ENCODE measurements at places on chromosomes 3 and 15.
A peak's percentile ranks its signal among the peaks of the same experiment; 100 is the strongest.

GRCh38 chr3:177746337-177746933 lies 549.2 kb upstream of the TBL1XR1 start:
- DNase-seq, result no peak

DNA sequence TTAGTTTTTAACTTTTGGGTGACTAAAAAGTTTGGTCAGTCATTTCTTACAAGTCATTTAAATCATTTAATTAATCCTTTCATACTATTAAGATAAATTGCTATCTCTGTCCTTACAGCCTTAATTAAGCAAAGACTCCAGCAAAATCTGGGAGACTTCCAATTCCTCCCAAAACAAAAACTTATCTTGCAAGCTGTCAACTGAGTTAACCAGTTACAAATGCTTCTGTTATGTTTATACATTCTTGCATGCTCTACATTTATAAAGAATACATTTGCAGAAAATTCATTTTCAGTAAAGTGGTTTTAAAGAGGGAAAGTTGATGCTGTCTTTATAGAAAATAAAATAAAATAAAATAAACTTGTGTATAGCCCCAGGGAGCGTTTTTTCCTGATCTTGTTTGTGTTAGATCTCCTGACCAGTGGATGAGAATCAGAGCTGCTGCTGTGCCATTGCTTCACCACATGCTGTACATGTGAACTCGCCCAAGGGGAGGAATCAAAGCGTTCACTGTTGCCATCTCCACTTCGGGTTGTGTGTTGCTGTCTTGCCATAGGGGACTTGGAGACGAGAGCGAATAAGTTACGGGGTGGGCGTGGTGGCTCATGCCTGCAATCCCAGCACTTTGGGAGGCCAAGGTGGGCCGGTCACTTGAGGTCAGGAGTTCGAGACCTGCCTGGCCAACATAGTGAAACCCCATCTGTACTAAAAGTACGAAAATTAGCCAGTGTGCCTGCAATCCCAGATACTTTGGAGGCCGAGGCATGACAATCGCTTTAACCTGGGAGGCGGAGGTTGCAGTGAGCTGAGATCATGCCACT lies 5.5 kb downstream of the CCR4 start:
- DNase-seq, result peak; percentile 12

DNA sequence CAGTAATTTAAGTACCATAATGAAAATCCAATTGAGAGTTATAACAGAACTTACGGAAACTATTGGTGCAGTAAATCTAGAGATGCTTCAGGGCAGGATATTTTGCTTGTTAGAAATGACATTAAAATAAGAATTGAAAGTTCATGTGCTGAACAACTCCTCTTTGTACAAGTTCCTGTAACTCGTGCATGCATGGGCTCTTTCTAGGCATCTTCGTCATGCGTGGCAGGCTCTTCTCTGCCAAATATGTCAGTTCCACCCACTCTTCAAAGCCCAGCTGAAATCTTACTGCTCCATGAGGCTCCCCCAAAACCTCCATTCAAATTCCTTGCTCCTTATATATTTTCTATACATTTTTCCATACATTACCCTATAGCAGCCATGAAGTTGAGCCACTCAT lies 48.7 kb downstream of the FBN1 start:
- DNase-seq, result no peak

GRCh38 chr3:195352895-195353488 lies 82.0 kb upstream of the XXYLT1 start:
- peak; percentile 97 for DNase-seq

DNA sequence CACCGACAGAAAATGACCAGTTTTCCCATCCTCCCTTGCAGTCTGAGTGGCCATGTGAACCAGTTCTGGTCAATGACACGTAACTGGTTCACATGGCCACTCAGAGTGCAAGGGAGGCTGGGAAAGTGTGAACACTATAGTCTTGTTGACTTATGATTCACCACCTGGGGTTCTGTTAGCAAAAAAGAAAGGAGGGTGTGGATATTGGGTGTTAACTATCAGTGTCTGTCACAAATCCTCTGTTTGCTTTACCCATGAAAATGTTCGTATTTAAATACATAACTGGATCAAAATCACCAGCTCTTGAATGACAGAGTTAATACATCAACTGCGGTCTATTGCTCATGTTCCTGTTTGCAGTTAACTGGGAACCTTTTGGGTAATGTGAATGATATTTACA lies 92.3 kb downstream of the ADAMTSL3 start:
- no peak for DNase-seq

DNA sequence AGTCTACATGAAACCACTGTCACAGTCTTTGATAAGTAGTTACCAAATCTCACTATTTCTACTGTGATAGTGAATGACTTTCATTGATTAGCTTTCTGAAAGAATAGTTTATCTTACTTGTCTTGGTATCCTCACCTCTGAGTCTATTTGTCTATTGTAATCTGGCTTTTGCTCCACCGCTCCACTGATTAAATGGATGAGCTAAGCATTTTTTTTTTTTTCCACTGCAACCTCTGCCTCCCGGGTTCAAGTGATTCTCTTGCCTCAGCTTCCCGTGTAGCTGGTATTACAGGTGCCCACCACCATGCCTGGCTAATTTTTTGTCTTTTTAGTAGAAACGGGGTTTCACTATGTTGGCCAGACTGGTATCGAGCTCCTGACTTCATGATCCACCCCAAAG lies 12.9 kb downstream of the BBS4 start:
- no peak for DNase-seq

DNA sequence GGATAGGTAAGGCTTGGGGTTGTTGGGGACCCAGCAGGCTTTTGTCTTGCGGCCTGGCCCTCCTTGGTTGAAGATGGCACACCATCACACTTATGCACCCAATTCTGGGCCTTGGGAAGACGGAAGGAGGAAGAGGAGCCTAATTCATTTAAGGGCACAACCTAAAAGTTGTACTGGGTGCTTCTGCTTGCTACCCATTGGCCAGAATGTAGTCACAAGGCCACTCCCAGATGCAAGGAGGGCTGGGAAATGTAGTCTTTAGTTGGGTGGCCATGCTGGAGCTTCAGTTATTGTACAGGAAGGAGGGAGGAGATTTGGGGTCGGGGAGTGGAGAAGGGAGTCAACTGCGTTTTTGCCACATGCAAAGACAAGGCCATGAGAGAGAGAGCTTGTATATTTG lies 109.2 kb downstream of the TMEM266 start:
- DNase-seq, result no peak

DNA sequence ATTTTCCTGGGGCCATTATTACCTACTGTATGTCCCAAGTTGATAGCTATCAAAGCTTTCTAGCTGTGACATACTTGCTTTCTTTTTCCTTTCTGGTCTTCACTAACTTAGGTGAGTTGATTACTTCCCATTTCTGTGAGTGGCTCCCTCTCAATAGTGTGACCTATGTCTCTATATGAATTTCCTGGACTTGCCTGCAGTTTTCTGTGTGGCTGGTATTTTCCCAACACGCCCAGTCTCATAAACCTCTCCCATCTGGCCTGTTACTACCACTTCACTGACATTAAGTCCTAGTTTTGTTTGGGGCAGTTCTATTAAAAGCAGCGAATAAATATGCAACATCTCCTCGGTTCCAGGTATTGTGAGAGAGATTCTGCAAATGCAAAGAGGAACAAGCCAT lies 671.2 kb downstream of the SI start:
- no peak for DNase-seq

DNA sequence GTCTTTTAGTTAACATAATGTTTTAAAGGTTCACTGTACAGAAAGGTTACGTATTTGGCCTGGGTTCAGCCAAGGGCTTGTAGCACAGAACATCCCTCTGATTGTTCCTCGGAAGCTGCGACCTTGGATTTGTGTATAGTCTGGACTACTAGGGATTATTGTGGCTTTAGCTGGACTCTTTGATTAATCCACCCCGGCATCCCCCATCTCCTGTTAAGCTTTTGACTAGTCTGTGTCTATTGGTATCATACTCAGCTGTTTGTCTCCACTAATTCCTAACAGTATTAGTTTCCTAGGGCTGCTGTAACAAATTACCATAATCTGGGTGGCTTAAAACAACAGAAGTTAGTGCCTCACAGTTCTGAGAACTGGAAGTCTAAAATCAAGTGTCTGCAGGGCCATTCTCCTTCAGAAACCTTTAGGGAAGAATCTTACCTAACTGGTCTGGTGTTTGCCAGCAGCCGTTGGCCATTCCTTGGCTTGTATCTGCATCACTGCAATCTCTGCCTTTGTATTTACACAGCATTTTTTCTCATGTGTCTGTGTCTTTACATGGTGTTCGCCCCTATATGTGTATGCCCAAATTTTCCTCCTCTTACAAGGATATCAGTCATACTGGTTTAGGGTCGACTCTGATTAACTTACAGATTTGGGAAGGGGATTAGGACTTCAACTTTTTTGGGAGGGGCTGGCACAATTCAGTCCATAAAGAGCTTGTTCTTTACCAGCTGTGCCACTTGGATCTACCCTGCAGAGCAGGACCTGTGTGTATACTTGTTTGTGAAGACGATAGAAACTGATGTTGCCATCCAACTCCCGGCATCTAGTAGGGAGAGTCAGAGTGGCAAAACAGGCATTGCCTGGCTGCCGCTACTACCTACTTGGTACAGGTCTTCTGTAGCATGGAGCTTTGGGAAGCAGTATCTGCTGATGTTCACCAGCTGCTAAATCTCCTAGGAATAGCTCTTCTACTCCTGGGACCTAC lies 117.8 kb downstream of the UBE2E2 start:
- DNase-seq, result no peak

DNA sequence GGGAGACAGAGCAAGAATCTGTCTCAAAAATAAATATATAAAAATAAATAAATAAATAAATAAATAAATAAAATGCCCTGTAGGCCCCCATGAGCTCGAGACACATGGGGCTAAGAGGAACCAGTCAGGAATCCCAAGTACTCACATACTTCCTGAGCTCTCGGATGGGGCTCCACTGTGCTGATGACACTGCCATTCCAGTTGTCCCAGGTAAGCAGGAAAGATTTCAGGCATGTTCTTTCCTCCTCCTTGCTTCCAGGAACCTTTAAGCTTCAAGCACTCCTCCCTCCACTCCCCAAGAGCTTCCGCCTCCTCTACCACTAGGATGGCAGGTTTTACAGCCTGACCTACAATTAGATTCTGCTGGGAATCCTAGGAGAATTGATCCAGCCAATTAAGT lies 113.4 kb downstream of the SLC49A4 start:
- no peak for DNase-seq

- DNase-seq, result peak; percentile 54
These were observed 21.4 kb downstream of the CALML4 start for GRCh38 chr15:68183616-68184315.

GRCh38 chr15:68526784-68527183 lies 52.0 kb upstream of the CORO2B start:
- no peak for DNase-seq

DNA sequence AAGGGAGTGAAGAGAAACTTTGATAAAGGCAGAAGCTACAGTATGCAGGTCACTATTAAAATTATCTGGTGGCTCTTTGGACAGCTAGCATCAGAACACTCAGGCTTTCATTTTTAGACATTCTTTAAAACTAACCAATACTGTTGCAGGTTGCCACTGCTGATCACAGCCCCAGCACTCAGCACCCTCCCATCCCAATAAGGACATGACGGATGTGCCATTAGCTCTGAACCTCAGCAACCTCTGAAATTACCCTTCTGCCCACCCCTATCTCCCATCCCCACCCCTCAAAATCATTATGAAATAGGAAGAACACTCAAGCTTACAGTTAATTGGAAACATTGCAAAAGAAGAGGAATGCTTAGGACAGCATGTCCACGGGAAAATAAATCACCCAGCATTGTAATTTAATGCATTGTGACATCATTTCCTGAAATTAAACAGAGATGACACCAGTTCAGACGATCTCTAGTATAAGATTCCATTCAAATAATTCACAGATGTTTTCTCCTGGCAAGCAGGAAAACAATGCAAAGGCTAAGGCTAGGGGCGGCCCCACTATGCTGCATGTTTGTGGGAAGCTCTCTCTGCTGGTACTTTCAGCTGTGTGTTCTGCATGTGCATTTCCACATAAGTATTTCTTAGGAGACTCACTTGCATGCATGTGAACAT lies 71.6 kb downstream of the MEIS2 start:
- DNase-seq, result peak; percentile 95

DNA sequence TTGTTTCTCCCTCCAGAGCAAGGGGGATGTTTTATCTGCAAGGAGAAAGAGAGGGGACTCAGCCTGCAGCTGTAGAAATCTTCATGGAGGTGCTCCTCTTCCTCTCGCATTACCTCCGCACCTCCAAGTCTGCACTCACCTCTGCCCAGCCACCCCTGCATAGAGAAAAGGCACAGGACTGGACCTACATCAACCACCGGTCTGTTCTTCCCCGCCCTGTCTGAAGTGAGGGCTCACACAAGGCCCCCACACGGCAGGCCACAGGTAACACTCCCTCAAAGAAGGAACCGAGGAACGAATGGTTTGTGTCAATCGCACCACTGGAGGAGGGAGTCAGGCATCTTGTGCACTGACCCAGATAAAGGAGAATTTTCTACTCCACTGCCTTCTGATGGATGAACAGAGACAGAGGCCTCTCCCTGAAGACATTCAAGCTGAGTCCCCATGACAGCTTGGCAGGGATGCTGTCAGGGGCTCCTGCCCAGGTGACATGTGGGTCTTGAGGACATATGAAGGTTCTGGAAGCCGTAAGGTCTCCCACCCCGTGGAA lies 260.3 kb downstream of the XXYLT1 start:
- no peak for DNase-seq

DNA sequence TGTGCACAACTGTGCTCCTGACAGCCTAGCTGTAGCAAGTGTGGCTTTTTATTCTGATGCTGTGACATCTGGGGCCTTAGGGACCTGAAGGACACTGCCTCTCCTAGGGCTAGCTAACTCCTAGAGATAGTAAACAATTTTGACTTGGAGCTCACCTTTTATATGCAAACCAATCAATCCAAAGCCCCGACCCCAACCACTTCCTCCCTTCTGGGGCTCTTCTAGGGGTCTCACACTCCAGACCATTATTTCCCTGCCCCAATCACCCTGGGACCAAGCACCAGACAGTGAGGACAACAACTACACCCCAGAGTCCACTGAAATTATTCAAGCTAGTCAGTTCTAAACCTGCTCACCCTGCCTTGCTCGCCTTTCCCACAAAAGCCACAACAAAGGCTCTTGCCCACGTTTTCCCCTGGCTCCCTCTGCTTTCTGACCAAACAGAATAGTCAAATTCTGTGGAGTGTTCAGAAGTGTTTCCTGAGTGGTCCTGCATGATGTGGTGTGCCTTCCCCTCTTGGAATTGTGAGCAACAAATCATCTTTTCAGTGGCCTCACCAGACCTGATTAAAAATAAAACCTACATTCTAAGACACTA lies 84.2 kb upstream of the WNT5A start:
- DNase-seq, result no peak

DNA sequence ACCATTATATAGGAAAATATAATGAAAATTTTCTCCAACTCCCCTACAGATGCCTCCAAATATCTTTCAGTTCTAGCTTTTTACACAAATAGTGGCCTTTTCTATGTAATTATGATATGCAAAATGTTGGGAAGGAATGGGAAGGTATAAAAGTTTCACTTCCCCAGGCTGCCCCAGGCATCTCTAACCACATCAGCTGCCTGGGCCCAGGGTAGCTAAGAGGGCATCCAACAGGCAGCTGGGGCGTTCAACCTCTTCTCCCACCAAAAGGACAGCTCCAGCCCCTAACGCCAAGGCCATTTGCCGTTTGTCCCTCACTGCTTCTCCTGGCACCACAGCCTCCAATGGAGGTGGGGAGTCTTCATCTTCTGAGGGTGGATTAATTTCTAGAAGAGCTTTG lies 188.1 kb upstream of the TSC22D2 start:
- DNase-seq, result no peak

Data from AG10803 (cell line).